ENCODE measurements at places on chromosomes 3 and 15.

- DNase-seq: no peak
These were observed 18.4 kb downstream of the SMAD6 start for GRCh38 chr15:66720206-66721010.

DNA sequence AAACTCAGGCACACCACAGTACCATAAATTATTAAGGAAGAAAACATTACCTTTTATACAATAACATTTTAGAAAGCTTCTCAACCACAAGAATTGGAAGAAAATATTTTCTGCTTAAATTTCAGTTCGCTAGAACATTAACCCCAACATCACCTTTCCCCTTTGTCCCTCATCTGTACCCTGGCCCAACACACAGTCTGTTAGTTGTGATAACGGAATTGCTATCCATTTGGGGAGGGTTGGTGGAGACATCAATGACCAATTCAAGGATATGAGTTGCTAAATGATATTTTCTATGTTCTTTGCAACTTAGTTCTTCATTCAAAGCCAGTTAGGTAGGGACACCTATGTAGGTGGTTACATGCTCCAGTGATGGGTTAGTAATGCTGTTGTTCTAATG is 5.8 kb downstream of the EID1 start:
- no peak for DNase-seq

GRCh38 chr3:59450437-59450836 is 400.6 kb upstream of the CFAP20DC start:
- DNase-seq: no peak

GRCh38 chr3:65305836-65306235 is 618.0 kb upstream of the ADAMTS9 start:
- DNase-seq: no peak

DNA sequence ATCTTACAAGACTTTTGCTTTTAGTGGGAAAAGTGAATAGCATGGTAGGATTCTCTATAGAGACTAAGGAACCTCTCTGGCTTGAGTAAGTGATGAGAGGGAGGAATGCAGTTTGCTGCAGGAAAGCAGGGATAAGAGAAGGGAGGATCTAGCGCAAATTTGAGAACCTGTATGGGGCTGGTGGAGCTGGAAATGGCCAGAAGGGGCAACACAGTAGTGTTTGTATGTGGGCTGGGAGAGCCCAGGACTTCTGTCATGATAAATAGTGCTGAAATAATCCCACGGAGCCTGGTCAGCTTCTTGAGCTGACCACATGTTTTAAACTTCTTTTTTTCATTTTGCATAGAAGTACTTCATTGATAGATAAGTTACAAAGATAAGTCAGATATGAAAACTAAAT is 11.2 kb upstream of the SHC4 start:
- DNase-seq: no peak

- DNase-seq: peak; percentile 50
These were observed at the start of gene PCBP4 for GRCh38 chr3:51967384-51968169. TSS of gene PCBP4 (minus strand) at chr3:51967454. CDS start at chr3:51961240, 6,214 bp downstream.

GRCh38 chr3:61730056-61730455 is 168.7 kb downstream of the PTPRG start:
- DNase-seq: no peak

DNA sequence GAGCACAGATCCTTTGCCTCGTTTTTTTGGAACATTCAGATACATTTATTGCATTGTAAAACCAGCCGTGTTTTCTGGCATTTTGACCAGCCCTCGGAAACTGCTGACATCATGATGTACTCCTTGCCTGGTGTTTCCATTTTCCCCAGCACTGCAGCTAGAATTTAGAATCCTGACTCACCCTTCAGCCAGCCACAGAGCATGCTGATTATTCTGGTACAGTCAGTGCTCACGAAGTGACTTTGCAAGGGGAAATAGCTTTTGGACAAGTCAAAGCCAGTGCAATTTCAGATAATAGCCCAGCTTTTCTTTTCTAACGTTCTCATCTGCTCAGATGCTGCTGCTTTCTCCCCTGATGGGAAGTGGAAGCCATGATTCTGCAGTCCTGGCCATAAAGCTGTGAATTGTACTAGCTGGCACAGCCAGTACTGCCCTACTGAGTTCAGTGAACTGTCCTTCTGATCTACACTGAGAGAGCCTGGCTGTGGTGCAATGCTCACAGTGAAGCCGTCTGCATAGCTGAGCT is 12.1 kb upstream of the CNBP start:
- DNase-seq: no peak

GRCh38 chr3:167887096-167887495 is 151.6 kb downstream of the SERPINI1 start:
- no peak for DNase-seq

GRCh38 chr3:2180634-2181033 is 82.0 kb downstream of the CNTN4 start:
- DNase-seq: no peak

DNA sequence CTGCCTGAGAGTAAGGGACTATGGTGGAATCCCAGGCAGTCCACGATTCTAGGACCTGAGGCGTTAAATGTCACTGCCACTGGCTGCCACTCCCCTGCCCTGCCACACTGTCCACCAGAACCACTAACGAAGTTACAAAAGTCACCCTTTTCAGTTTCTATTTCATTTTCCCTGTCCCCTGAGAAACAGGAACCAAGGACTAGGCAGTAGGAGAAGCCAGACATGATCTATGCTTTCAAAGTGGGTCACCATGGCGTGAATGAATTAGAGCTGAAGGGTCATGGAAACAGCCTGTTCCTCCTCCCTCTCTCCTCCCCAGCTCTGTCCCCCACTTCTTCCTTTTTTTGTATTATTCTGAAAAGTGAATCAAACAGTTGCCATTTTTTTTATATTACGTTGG is 9.1 kb upstream of the ADPRH start:
- peak; percentile 59 for DNase-seq

GRCh38 chr15:26045516-26045915 is 182.4 kb upstream of the ATP10A start:
- DNase-seq: no peak

DNA sequence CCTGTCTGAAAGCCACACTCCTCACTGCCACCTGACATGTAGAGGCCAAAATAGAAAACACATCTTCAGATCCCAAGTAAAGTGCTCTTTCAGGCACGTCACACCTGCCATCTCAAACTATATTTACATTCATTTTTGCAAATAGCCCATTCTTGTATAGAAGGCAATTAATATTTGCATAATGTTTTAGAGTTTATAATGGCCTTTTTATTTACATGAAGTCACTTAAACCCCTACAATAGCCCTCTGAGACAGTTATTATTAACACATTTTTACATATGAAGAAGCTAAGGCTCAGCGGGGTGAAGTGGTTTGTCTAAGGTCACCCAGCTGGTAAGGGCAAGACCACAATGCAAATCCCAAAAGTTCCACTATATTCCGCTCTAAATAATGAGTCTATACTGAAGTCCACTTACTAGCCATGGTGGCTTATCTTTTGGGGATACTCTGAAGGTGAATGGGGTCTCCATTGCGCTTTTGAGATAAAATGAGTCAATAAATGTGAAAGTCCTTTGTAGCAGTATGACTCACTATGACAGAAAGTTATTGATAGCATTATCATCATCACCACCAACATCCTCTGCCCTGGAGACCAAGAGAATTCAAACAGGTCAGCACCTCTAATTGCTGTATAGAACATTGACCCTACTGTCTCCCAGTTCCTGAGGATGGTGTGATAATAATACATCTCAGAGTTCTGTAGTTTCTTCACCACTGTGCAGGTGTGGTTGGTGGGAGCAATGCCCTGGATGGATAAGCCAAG is 155.9 kb upstream of the BCL6 start:
- DNase-seq: no peak

DNA sequence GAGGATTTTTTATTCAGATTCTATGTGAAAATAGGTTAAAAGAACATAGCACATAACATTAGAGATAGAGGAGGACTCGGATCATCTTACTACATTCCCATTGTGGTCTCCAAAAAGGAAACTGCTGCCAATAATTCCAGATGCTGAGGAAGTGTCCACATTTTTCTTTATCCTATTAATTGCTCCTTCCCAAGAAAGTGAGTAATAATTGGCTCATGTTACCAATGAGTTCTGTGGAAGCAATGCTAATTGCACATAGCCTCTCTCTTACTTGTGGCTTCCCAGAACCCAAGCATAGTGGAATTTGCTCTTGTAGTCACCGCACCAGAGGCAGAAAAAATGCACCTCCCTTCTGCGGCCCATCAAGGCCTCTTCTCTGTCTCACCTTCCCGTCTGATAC is 208.4 kb downstream of the PLOD2 start:
- DNase-seq: no peak

- DNase-seq: no peak
These were observed 155.3 kb upstream of the SLCO3A1 start for GRCh38 chr15:91698241-91698640.

GRCh38 chr3:138549179-138549977 is 44.7 kb downstream of the CEP70 start:
- DNase-seq: no peak

- DNase-seq: no peak
These were observed 28.4 kb downstream of the CA12 start for GRCh38 chr15:63353261-63353660.

DNA sequence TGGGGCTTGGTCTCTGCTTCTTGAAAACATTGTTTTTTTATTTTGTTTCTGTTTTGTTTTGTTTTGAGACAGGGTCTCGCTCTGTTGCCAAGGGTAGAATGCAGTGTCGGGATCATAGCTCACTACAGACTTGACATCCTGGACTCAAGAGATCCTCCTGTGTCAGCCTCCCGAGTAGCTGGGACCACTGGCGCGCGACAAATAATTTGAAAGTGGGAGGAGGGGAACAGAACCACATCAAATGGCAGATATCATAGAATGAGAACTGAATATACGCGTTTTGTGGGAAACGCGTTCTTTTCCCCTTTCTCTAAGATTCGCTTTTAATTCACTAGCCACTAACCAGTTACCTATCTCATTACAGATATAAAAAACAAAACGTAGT is 641 bp upstream of the VPS13C start:
- no peak for DNase-seq

DNA sequence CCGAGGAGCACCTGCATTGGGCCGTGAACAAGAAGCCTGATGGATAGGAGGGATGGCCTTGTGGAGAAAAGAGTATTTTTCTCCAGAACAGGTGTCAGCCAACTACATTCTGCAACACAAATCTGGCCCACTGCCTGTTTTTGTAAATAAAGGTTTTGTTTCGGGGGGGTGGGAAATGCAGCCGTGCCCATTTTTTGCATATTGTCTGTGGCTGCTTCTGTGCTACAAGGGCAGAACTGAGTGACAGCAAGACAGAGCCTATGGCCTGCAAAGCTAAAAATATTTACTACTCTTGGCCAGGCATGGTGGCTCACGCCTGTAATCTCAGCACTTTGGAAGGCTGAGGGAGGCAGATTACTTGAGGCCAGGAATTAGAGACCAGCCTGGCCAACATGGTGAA is 95.9 kb upstream of the AKAP13 start:
- no peak for DNase-seq

DNA sequence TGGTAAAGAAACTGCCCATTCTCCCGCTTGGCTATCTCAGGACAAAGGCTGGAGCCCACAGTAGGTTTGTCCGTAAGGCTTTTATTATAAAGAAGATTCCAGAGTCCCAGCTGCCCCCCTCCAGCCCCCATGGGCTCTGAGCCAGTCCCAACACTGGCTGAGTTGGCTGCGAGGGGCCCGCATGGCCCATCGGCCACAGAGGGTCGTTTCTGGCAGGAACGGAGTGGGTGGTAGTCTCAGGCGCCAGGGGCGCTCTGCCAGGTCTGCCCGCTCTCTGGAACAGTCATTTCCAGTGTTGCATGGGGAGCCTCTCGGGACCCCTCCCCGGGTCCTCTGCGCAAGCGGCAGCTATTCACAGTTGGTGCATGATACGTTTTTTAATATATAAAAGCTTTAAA is 12.2 kb downstream of the H1-8 start:
- no peak for DNase-seq

DNA sequence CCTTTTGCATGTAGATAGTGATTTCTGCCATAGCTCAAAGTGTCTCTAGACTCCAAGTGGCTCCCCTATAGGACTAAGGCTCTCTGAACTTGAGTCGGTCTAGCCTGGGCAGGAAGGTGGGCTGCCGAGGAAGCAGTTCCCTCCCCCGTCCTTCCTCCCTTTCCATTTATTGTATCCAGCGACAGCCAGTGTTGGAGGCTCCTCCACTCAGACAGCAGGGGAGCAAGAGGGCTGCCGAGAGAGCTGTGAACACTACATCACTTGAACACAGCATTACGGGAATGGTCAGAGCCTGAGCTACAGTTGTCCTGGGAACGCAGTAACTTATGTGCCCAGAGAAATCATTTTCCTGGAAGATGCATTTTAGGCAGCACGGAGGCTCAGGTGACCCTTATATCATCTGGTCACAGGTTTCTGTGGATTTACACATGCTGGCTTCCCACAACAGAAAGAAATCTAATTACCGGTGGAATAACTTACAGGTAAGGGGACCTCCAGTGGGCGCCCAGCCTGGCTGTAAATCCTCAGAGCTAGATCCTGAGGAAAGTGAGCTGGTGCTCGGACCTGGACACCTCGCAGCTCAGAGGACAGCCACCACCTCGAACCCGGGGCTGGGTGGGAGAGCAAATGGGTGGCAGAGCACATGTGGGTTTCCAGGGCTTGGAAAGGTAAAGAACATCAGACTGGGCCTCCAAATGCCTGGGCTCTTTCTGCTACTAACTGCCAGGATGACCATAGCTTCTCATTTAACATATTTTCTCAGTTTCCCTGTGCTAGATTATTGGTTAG is 197.1 kb downstream of the UACA start:
- DNase-seq: no peak

GRCh38 chr3:31184261-31185061 is 290.0 kb upstream of the GADL1 start:
- DNase-seq: no peak

DNA sequence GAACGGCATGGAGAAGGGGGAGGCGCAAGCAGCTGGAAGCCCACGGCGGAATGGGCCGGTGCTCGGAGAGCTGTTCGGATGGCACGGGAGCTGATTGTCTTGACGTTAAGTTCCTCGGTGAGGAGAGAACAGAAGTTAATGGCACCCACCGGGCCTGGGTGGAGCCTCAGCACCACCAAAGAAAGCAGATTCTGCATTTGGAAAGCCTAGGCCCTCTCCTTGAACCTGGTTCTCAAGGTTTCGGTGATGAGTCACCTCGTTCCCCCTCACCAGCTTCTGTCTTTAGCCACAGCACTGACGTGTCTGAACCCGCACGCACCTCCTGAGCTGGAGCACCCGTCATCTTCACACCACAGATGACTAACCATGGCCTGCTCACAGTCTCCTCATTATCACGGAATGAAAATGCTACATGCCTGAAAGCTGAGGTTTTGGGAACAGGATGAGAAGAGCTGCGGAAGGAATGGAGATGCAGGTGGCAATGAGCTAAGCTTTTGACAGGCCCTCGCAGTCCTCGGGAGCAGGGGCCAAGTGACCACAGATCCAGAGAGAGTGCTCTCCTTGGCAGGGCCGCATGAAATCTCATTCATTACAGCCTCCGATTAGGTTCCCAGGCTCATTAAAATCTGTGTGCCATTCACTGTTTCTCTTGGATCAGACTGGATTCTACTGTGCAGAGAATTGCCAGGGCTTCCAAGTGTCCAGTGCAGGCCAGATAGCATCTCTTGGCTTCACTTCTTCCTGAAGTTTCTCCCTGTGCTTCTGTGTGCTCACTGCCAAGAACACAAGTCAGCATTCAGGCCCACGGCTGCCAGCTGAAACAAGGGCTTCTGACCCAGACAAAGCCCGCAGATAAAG is 96.3 kb upstream of the DLG1 start:
- no peak for DNase-seq
